ENCODE measurements at places on chromosomes 13 and 19.

- DNase-seq, result no peak
Observed at GRCh38 chr13:89695343-89696257, 1651.9 kb upstream of the MIR17HG start.

- DNase-seq, result no peak
Observed at GRCh38 chr19:29323021-29323430, 110.1 kb upstream of the UQCRFS1 start.

DNA sequence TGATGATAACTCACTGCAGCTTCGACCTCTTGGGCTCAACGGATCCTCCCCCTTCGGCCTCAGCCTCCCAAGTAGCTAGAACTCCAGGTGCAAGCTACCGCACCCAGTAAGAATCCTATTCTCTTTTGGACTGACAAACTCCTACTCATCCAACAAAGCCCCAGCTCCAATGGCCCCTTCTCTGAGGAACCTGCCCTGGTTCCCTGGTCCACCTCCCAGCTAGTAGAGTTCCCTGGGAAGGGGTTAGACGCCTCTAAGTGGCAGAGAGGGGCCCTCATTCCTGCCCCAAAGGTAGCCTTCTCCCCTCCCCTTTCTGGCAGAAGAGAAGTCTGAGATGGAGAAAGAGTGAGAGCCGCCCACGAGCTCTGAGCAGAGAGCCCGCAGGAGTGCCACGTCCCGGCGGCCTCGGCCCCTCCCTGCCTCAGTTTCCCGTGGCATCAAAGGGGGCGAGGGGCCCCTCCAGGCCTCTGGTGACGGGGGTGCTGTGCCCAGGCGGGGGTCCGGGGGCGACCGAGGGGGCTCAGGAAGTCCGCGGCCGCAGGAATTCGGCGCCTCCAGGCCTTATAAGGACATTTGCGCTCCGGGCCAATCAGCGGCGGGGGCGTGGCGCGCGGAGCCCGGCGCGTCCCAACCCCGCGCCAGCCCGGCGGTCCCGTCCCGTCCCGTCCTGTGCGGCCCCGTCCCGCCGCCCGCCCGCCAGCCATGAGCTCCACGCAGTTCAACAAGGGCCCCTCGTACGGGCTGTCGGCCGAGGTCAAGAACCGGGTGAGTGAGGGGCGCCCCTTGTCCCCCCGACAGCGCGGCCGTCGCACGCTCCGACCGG, at the start of gene CNN2:
Gene CNN2 (plus strand): TSS at position 649 of the 823 bp plus-strand sequence. CDS start 54 bp downstream, at position 703.
- DNase-seq, result no peak

DNA sequence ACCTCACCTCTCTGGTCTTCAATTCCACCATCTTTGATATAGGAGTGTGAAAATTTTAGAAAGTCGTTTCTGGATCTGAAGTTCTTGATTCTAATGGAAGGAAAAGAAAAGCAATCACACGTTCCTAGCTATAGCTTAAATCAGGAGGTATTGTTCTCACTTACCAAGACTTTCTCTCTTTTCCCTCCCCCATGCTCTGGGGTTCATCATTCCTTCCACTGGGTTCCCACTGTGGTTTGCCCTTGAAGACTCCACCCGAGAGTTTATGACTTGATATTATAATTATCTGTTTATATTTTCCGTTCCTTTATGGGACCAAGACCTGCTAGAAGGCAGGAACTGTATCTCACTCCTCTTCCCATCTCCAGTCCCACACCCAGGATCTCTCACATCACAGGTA, 76.6 kb downstream of the AKAP11 start:
- DNase-seq, result no peak

- no peak for DNase-seq
Observed at GRCh38 chr13:65460136-65460535, 1770.0 kb downstream of the PCDH9 start.

DNA sequence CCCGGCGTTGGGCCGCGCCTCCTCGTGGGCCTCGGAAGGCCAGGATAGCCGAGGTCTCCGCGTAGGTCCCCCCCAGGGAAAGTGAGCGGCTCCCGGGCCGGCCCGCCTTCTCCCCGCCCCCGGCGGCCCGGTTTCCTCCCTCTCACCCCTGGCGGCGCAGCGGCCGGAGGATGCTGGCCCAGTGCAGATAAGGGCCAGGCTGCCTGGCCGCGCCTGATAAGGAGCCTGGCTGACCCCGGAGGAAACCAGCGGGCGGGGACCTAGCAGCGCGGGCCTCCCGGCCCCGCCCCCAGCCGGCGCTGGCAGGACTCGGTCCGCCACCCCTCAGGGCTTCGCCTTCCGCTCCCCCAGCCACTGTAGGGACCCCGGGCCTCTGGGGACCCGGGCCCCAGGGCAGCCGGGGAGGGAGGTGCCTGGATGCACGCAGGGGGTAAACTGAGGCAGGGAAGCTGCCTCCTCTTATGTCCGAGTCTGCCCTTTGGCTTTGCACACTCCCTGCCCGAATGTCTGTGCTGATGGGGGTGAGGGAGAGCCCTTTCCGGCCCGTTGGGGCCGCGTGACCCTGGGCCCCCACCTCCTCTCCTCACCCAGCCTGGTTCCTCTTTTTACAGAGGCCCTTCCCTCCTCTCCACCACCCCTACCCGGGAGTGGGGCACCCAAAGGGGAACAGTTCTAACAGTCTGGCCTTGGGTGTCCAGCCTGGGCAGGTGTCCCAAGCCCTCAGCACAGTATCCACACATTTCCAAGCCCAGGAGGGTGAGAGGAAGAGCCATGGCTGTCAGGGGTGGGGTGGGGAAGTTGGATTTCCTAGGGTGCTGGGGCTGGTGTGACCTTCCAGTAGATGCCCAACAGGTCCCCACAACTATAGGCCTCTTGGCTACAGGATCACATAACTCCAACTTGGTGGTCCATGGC, at the start of gene LYL1:
Gene LYL1 (minus strand): TSS at position 193 of the 915 bp plus-strand sequence. CDS start 1,687 bp downstream, outside the sequence.
- no peak for DNase-seq

DNA sequence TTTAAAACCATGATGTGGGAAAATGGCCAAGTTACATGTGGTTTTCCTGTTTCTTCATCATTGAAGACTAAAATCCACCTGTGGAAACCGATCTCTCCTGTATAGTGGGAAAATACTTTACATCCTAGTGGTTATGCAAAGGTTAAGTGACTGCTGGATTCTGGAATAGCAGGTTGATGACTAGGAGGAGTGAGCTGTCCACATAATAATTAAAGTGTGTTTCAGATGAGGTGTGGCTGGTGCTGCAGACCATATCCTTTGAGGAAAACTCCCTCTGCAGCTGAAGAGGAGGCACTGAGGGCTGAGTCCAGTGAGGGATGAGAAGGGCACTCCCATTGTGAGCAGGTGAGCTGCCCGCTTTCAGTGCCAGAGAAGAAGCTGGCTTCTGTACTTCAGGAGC, 43.2 kb downstream of the DCLK1 start:
- DNase-seq, result no peak

DNA sequence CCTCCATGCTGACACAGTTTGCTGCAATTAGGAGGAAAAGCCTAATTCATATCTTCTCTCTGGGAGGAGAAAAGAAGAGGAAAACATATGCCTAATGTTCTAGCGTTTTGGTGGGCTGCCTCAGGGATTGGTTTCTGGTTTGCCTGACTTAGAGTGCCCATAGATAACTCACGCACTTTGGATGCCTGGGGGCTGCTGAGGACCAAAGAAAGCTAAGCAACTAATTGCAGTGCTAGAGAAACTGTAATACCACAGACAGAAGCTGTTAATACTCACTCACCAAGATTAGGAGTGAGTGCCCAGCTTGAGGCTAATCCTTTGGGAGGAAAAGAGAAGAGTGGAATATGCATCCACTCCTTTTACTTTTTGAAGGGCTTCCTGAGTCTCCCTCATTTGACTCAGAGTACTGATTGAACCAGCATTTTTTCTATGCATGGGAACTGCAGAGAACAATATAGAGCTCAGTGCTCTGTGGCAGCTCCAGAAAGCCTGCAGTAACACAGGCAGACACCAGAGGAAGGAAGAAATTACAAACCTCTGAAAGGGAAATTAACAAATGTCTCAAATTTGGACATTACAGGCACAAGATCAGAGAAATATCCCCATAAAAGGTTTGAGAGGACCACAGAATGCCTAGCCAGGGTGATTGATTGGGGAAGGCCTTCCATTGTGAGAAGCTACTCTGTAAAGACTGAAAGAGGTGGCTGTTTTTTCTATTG, 666.4 kb downstream of the OLFM4 start:
- DNase-seq, result no peak

GRCh38 chr19:33245948-33246708, 20.5 kb upstream of the SLC7A10 start:
- no peak for DNase-seq

- no peak for DNase-seq
Observed at GRCh38 chr13:58865286-58865685, 1233.7 kb downstream of the PCDH17 start.

DNA sequence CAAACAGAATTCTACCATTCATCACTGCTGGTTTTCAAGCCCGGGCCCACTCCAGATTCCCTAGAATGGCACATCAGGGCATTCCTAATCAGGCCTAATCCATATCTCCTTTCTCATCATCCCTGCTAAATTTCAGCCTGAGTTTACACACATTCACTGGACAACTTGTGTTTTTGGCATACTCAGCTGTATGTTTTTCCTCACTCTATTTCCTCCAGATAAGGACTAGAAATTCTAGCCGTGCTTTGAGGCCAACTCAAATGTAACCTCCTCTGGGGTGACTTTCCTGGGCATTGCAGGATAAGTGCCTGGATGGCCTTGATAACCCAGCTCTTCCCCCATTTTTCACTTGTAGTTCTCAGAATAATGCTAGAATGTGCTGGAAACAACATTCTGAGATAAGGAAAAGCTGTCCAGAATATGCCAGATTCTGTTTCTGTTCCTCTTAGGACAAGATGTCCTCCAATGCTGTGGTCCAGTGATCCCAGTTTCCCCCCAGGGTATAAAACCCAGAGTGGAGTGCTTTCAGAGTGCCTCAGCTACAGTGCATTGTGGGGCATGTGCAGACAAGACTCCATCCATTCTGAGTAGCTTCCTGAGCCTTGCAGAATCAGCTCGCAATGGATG, 66.9 kb upstream of the CLDN10 start:
- no peak for DNase-seq

DNA sequence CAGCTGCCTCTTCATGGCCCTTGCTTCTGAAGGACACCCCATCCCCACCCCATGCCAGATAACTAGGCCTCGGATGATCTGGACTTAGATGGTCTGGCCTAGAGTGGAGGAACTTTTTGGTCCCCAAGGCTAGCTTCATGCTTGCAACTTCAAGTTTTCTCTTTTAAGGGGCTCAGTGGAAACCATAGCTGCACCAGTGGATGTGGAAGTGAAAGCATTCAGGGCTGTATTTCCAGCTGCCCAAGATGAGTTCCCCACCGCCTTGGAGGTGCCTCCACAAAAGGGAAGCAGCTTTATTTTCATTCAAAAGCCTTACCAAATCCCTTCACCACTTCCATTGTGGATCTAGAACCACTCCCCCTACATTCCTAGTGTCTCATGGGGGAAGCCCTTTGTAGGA, 17.6 kb upstream of the GSX1 start:
- no peak for DNase-seq

DNA sequence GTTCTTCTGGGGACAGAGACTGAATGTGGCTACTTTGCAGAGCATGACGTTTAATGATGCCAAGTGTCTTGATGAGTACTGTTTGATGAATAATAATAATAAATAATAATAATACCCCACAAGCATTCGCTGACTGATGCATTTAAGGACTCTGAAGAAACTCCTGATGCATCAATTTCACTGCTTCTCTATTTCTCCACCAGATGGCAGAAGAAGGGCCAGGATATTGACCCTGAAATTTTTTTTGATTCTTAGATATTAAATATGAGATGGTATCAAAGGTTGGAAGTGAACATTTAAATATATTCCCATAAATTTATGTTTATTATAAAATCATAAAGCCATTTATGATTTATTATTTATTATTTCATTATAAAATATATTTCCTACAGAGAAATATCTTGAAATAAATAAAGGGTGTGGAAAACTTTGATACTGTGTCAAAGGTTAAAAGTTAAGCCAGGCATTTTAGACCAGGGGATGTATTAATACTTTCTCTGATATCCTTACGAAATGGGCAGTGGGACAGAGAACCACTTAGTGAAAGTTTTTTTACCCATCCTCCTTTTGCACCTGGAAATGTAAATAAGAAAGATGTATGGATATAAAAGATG, 170.9 kb downstream of the LACC1 start:
- no peak for DNase-seq

- DNase-seq, result no peak
Observed at GRCh38 chr19:2343289-2343982, 15.0 kb downstream of the SPPL2B start.

DNA sequence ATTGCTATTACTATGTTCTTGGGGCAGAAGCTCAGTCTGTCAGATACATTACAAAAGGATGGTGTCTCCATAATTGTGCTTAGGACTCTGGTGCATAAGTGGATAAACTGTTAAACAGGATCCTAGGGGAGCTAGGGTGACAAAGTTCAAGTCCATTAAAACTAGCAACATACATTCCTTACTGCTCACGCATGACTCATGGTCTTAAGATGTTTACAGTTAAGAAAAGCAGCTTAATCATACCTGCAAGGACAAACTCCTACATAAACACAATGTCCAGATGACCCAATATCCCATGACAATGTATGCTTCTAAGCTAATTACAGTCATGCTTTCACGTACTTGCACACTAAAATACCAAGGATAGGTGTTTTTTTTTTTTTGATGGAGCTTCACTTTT, 3.5 kb upstream of the ZNF701 start:
- DNase-seq, result no peak

- no peak for DNase-seq
Observed at GRCh38 chr19:3668331-3669081, 31.8 kb downstream of the PIP5K1C start.

DNA sequence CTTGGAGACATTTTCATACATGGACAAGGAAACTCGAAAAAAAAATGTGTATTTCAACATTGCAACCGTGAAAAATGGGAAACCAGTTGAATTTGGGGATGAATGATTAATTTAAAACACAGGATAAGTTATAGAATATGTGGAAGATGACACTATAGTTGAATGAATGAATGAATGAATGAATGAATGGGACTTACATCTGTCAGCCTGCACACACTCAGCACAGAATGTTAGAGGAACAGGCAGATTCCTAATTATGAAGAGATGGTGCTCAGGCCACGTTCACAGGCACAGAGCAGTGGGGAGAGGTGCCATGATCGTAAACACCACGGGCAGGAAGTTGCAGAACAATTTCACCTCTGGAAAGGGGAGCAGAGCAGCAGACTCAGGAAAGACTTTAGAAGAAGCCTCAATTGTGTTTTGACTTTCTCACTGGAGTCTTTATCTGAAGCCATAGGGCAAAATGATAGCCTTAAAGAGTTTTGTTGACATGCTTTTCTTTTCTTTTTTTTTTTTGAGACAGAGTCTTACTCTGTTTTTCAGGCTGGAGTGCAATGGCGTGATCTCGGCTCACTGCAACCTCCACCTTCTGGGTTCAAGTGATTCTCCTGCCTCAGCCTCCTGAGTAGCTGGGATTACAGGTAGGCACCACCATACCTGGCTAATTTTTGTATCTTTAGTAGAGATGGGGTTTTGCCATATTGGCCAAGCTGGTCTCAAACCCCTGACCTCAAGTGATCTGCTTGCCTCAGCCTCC, 4.9 kb upstream of the SULT2A1 start:
- no peak for DNase-seq

GRCh38 chr19:2278459-2279158, 3.4 kb downstream of the PEAK3 start:
- no peak for DNase-seq

- no peak for DNase-seq
Observed at GRCh38 chr13:114166381-114167131, 12.5 kb upstream of the CFAP97D2 start.

Data from activated CD8-positive, alpha-beta memory T cell treated with anti-CD3 and anti-CD28 coated beads for 1 hour (primary cell).